Mammary epithelial cell (primary cell): ENCODE measurements at places on chromosomes 1 and 21. TPM values are rescaled to one million over a fixed set of nuclear protein-coding genes. Genes with fewer than 3 reads are reported as not detected.

- DNase-seq = peak; percentile 42
Measured at GRCh38 chr1:184513966-184514365, 127.1 kb downstream of the C1orf21 start.

GRCh38 chr1:182603646-182604174 is 479 bp downstream of the RGS16 start:
- no peak for DNase-seq

GRCh38 chr1:237702161-237702560 is 188.6 kb downstream of the ZP4 start:
- no peak for DNase-seq

GRCh38 chr1:201902198-201902597 is 13.5 kb downstream of the SHISA4 start:
- DNase-seq = no peak

GRCh38 chr1:217096200-217096599 is 373.0 kb upstream of the ESRRG start:
- DNase-seq = no peak

DNA sequence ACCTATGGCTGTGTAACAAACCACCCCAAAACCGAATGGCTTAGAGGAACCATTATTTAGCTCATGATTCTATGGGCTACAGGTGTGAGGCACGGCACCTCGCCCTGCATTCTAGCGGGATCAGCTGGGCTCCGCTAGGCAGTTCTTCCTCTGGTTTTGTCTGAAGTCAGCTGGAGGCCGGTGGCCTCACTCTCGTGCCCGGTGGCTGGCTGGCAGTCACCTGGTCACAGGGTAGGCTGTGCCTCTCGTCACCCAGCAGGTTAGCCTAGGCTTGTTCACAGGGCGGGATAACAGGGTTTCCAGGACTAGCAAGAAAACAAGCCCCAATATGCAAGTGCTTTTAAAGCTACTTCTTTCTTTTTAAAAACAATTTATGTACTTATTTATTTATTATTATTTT is 16.3 kb upstream of the AGPAT3 start:
- DNase-seq = no peak

- no peak for DNase-seq
Measured at GRCh38 chr1:94094469-94095111, 26.4 kb downstream of the ABCA4 start.

DNA sequence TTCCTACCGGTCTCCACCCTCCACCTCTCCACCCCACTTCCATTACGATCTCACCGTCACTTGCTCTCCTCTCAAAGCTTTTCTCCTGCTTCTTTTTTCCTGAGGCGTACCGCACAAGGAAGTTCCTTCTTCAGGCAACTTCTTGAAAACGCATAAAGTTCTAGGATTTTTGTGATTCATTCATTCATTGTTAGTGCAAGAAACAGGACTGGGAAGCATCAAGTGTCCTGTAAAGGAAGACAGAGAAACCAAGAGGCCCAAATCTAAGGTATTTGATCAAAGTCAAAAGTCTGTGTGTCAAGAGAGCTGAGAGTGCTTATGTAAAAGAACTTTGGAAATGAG is 1.3 kb upstream of the RCC2 start:
- DNase-seq = no peak

DNA sequence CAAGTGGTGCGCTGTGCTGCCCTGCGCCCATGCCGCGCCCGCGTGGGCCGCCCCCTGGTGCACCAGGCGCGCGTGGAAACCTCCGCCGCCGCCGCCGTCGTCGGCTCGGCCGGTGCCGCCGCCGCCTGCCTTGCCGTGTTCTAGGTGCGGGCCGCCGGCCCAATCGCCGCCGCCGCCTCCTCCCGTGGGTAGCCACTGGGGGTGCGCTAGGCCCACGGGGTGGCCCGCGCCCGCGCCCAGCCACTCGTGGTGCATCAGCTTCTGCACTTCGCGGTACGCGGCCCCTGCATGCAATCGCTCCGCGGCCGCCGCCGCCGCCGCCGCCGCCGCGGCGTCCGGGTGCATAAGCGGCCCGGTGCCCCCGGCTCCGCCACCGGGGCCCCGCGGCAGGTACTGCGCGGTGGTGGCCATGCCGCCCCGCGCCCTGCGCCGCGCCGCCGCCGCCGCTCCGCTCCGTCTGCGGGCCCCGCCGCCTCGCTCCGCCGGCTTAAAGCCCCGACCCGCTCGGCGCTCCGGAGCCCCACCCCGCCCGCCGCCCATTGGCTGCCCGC is at the start of gene POU3F1:
Gene POU3F1 (minus strand): TSS at position 461 of the 551 bp plus-strand sequence. CDS start 50 bp downstream, at position 411.
- DNase-seq = no peak

- DNase-seq = peak; percentile 52
Measured at GRCh38 chr1:112465122-112465521, 43.6 kb upstream of the WNT2B start.

DNA sequence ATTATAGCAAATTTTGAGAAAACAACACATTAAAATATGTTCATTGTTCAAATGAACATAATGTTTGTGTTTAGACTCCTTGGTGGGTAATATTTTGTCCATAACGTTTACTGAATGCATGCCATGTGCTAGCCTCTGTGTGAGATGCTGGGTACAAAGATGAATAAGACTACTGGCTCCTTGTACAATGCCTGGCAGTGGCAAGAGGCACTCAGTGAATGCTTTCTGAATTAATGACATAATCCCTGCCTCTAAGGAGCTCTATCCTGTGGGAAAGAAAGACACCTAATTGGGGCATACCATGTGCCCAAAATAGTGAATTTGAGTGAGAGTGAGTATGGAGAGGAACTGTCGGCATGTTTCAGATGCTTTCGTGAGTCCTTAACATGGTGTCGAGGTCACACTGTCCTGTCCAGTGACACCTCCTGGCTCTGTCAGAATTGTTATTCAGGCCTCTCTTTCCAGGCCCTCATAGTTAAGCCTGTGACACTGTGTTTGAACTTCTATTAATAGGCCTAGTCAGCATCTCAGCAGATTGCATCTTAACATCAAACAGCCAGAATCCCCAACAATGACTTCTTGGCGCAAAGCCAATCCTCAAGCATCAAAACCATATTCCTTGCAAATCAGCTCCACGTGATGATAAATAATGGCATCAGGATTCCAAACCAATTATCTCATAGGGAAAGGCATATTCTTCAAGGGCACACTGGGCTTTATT is 32.8 kb upstream of the S1PR1 start:
- no peak for DNase-seq

- DNase-seq = peak; percentile 94
Measured at GRCh38 chr1:116508984-116509980, 61.5 kb downstream of the CD58 start.

DNA sequence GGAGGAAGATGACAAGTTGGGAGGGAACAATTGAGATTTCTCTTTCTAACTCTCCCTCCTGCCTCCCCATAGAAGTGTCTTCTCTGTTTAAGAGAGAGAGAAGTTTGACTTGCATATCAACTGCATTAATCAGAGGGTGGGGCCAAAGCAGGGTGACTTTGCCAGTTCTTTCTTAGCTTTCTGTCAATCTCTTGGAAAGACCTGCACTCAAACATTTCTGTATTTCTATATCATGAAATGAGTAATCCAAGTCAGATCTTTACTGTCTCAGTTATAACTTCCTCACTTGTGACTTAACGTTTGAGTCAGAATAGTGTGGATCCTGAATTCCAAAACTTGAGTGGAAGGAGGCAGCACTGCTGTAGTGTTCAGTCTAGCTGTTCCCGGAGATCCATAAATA is 180.8 kb upstream of the KCNK2 start:
- DNase-seq = peak; percentile 78

GRCh38 chr1:46484783-46485490 is 4.7 kb upstream of the DMBX1 start:
- DNase-seq = no peak

DNA sequence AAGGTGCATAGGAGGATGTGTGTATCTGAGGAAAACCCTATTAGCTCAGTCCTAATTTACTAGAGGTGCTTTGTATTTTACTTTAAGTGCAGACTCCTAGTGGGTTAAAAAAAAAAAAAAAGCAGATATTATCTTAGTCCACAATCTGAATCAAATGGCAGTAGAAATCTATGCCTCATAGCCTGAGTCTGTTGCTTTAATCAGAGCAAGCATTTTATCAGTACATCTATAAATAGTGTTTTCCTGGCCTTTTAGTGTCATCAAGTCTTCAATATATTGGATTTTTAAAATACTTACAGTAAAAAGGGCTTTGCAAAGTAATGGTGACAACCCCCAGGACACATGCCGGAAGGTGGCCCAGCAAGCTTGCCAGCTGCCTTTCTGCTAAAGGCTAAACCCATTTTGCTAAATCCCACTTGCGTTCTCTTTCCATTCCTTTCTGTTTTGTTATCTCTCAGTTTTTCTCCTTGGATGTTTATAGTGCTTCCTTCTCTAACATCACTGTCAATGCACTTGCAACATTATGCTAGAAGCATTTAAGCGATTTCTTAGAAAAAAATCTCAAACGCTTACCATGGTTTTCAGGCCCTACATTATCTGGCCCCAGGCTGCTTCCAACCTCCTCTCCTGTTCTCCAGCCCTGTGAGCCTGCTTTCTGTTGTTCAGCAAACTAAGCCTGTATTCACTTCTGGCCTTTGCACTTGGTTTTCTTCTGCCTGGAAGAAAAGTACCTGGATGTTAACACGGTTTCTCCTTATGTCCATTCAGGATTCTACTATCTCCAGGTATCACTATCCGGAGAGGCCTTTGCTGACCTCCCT is 206.3 kb downstream of the PDE4B start:
- DNase-seq = no peak

DNA sequence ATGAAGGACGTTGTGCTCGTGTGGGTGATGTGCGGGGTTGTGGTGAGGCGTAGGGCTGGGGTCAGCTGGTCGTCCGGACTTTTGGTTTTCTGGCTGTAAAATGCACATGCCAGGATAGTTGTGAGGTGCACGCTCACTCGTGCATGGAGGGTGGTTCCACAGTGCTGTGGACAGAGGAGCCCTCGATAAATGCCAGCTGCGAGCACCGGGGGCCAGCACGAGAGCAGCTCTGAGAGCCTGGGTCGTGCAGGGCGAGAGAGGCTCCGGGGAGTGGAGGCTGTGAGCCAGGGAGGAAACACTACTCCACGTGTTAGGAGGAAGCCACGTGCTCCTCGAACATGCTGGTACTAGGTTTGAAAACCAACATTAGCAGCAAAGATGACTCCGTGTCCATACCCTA is 39.4 kb downstream of the COL18A1 start:
- DNase-seq = no peak

DNA sequence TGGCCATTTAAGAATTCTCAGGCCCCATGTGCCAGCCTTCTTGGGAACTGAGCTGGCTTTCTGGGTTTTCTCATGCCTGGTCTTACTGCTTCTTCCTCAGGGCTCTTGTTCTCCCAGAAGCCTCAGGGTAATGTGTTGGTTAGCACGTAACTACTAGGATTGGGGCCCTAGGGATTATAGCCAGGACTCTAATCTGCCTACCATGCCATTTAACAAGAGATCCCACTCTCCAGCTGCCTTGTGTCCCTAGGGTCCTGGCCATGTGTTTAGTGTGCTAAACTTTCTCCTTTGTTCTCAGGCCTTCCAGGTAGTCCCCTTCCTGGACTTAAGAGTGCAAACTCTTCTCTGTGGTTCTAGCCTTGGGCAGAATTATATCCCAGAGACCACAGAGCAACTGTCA is 2.2 kb upstream of the SH3BGRL3 start:
- no peak for DNase-seq

GRCh38 chr1:30120245-30121000 is 603.0 kb downstream of the MATN1 start:
- DNase-seq = no peak

GRCh38 chr1:221698579-221699349 is 43.1 kb downstream of the DUSP10 start:
- DNase-seq = no peak

Gene ASCL5
- total RNA-seq = not detected in 2 replicates

Gene TNFRSF18
- 0.67 TPM for total RNA-seq

Gene PROK1
- total RNA-seq = not detected in 2 replicates

Gene NID1
- total RNA-seq = 21.3 TPM

Gene KIAA1614
- total RNA-seq = 3.7 TPM

Gene LIPI
- not detected in 2 replicates for total RNA-seq

Gene RNF186
- total RNA-seq = not detected in 2 replicates

Gene EXO1
- 3.3 TPM for total RNA-seq

Gene C1orf94
- total RNA-seq = not detected
